Sciatic nerve (tissue), 2 donors: ENCODE measurements at places on chromosomes 3 and 15.

DNA sequence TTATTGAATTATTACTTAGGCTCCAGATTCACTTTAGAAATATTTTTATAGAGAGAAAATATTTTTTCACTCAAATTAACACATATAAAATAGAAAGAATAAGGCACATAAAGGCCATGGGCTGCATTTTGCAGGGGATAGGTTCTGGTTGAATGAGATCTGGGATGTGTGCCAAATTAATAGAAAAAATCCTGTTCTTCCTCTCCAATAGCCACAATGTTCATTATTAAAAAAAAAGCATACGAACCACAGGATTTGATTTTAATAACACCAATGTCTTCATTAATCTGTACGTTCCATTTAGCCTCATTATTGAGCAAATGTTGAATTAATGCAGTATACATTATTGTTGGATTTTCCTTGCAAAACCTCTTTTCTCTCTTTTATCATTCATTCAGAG lies 622.8 kb upstream of the AGTR1 start:
- no peak for DNase-seq

GRCh38 chr3:128263946-128264345 lies 110.7 kb downstream of the EEFSEC start:
- no peak for DNase-seq

- DNase-seq = no peak
Observed at GRCh38 chr3:183142199-183142598, 20.3 kb downstream of the LAMP3 start.

GRCh38 chr3:112114576-112115160 lies 18.4 kb downstream of the GCSAM start:
- no peak for DNase-seq

- no peak for DNase-seq
Observed at GRCh38 chr3:45606991-45607712, 12.6 kb downstream of the LIMD1 start.

GRCh38 chr3:188108703-188109412 lies 45.1 kb upstream of the LPP start:
- DNase-seq = no peak

- DNase-seq = no peak
Observed at GRCh38 chr15:68789091-68789490, 31.6 kb downstream of the ANP32A start.

DNA sequence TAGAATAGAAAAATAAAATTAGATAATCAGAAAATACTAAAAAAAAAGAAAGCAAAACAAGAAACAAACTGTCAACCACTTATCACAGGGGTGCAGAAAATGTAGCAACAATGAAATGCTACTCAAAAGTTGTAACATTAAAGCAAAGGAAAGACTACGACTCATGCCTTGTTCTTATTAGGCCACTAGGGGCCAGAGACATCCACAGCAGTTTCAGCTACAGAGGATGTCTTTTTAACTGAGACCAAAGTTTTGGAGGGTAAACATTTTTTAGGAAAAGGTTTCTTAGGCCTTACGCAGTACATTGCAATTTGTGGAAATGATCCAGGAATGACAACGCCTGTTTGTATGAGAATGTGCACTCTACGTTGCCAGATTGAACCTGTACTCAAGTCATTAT lies 15.4 kb upstream of the CADM2 start:
- DNase-seq = no peak

DNA sequence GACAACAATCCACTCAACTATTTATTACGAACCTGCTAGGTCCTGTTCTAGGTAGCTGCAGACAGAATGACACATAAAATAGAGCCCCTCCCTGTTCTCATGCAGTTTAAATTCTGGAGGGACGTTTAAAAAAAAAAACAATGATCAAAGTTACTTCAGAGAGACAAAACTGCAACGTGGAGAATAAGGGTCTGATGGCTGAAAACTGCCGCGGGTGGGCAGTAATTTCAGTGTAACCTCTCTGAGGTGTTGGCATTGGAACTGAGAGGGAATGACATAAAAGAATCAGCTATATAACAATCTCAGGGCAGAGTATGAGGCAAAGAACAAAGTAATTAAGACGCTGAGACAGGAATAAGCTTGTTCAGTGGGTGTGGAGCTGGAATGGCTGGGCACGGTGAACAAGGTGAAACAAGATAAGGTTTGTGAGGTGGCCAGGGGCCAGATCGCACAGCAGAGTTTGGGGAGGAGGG lies 19.5 kb downstream of the TBL1XR1 start:
- no peak for DNase-seq

- DNase-seq = no peak
Observed at GRCh38 chr3:42852441-42852840, 23.2 kb downstream of the CYP8B1 start.

DNA sequence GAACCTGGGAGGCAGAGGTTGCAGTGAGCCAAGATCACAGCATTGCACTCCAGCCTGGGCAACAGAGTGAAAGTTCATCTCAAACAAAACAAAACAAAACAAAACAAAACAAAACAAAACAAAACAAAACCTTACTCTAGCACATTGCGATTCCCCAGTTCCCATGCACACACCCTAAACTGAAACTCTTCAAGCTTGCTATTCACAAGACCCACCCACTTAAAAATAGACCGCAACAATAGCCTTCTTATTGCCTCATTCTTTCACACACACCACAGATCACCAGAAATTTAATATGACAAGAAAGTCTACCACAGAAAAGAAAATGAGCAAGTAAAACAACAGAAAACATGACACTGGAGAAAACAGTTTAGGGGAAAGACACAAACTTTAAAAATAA lies 598.4 kb downstream of the FHIT start:
- no peak for DNase-seq

DNA sequence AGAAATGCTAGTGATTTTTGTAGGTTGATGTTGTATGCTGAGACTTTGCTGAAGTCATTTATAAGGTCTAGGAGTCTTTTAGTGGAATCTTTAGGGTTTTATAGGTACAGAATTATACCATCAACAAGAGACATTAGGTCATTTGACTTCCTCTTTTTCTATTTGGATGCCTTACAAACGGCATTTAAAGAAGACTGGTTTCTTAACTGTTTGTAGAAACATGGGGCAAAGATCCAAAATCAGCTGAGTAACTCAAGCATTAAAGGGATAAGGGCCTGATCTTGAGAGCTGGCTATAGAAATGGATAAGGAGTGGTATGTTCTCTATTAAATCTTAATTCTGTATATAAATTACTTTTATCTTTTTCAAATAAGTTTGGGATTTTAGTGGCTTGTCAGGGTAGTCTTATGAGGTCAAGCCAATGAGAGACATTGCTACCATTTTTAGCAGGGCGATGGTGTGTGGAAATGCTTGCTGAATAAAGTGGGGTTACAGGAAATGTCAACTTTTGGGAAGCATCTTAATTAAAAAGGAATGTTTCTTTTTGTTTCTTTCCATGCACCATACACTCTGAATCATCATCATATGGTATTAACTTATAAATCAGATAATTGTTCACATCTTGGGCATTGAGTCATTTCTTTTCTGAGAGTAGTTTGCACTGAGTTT lies 197.7 kb upstream of the GBE1 start:
- DNase-seq = no peak

DNA sequence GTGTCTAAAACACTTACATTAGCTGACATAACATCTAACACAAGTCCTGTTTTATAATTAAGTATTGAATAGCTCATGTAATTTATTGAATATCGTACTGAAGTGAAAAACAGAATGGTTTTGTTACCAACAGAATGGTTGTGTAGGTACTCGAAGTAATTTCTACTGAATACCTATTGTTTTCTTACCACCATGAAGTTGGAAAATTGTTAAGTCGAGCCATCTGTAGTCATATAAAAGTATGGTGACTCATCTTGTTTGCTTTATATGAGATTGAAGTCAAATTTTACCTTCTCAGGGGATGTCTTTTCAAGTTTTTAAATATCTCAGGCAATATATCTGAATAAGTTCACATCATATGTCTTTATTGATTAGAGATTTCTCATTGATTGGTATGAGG lies 37.6 kb downstream of the PIAS1 start:
- DNase-seq = no peak

- DNase-seq = no peak
Observed at GRCh38 chr3:104018541-104018940, 1348.2 kb upstream of the ALCAM start.

- no peak for DNase-seq
Observed at GRCh38 chr3:173045770-173046382, 95.2 kb downstream of the SPATA16 start.

DNA sequence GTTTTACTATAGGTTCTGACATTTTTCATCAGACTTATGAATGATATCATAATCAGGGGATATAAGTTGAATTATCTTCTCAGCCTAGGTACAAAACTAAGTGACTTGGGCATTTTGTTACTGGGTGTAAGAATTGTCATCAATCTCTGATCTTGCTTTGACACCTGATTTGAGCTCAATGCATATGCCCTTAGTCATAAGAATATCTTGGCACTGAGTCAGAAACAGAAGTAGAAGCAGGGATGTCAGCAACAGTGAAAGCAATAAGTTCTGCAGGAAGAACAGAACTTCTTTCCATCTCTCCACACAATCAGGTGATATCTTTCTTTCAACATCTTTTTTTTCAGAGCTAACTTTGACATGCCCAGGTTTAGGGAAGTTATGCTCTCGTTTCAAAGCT lies 14.6 kb downstream of the SLITRK3 start:
- DNase-seq = no peak
